SJCRH30 (cell line): ENCODE measurements at places on chromosomes 11 and 22. TPM values are rescaled to one million over a fixed set of nuclear protein-coding genes. Genes with fewer than 3 reads are reported as not detected.

- no peak overlapping the region for H3K4me3 ChIP-seq
- DNase-seq, result no peak
- H3K4me1 ChIP-seq, result peaks cover 4% of the 10 kb centered on the region; the same call in 1 of the 2 replicates
- H3K27ac ChIP-seq, result no peak overlapping the region
- no peaks in the 10 kb centered on the region for H3K27me3 ChIP-seq
Observed at GRCh38 chr11:115961159-115962003, 457.2 kb upstream of the CADM1 start.

- no peak for DNase-seq
- H3K4me3 ChIP-seq, result no peak overlapping the region
- no peak overlapping the region for H3K27ac ChIP-seq
- H3K4me1 ChIP-seq, result no peaks in the 10 kb centered on the region
- H3K36me3 ChIP-seq, result no peaks in the 10 kb centered on the region; the same call in 1 of the 2 replicates
Observed at GRCh38 chr11:638631-639331, 1.7 kb downstream of the DRD4 start.

The FHIP1B gene
- total RNA-seq, result 16.2 and 17.2 TPM in 2 replicates

The MIOX gene
- total RNA-seq, result not detected in 2 replicates

The C1QTNF4 gene
- not detected in 2 replicates for total RNA-seq
